AG09309 (cell line): ENCODE measurements at places on chromosomes 16 and 17.

GRCh38 chr16:58086381-58087208, 42.6 kb downstream of the CFAP20 start:
- no peak for DNase-seq

- DNase-seq: no peak
Measured at GRCh38 chr17:46898364-46898763, 24.6 kb upstream of the GOSR2 start.

- no peak for DNase-seq
Measured at GRCh38 chr16:31188450-31189411, 8.8 kb downstream of the FUS start.

DNA sequence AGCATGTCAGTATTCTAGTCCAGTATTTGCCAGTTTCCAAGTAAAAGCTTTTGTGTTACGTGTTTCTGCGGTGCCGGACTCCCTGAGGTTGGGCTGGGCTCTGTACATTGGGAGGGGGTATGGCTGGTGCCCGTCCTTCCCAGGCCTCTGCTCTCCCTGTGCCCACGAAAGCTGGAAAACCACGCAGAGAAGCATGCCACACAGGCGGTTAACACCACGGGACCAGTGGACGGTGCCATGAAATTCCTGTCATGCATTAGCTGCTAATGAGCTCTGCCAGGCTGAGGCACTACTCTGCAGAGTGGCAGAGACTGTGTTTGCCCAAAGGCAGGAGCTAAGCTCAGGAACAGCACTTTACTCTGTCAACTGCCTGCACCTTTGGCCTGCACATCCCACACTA, 8.1 kb downstream of the SMIM5 start:
- no peak for DNase-seq

- no peak for DNase-seq
Measured at GRCh38 chr17:30212750-30213149, 22.7 kb downstream of the SLC6A4 start.

DNA sequence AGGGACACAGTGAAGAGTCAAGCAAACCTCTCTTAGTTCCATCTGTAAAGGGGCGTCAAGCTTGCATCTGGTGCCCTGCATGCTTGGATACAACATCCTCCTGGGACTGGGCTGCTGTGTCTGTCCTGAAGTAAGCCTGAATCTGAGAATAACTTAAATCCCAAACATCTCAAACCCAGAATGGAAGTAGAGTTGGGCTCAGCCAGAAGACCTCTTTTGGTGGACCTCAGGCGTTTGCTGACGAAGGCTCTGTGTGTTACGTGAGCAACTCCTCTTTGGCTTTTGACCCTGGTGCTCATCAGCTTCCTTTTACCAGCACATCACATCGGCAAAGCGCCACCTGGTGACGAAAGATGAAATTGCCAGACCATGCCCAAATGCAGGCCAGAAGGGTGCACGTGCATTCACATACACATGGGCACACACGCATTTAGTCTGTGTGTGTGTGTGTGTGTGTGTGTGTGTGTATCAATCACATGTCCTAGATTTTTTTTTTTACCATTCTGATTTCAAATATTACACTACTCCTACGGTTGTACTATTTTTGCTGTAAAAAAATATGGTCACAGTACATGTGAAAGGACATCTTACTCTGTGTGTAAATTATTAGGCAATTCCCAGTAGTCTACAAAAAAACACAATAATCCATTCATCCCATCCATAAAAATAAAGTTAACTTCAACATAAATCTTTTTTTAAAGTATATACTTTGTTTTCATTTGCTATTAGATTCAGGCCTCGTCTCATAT, 41.1 kb upstream of the FOXJ1 start:
- peak; percentile 57 for DNase-seq

GRCh38 chr17:9813166-9813565, 8.7 kb downstream of the GSG1L2 start:
- DNase-seq: no peak

GRCh38 chr16:53156516-53156915, 101.7 kb downstream of the CHD9 start:
- peak; percentile 8 for DNase-seq

DNA sequence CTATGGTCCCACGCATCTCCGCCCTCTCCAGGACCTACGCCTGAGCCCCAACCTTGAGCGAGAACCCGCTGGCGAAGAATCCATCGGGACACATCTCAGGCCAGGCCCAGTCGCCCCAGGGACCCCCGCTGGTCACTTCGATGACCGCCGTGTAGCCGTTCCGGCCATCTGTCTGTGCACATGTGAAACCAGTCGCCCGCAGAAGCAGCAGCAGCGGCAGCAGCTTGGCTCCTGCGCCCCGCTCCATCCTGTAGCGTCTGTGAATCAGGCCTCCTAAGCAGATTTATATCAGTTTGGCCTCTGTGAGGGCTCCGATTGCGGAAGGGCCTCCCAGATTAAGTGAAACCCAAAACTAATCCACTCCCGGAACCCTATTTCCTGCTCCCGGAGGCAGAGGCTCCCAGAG, at the start of gene VMO1:
Gene VMO1 (minus strand): TSS at position 259 of the 406 bp plus-strand sequence. CDS start 12 bp downstream, at position 247.
- no peak for DNase-seq
